ENCODE measurements at places on chromosomes 2 and 18.

GRCh38 chr2:31859959-31860358 is 150.8 kb downstream of the MEMO1 start:
- no peak for DNase-seq

- peak; percentile 6 for DNase-seq
Observed at GRCh38 chr18:7748251-7749007, 181.3 kb downstream of the PTPRM start.

DNA sequence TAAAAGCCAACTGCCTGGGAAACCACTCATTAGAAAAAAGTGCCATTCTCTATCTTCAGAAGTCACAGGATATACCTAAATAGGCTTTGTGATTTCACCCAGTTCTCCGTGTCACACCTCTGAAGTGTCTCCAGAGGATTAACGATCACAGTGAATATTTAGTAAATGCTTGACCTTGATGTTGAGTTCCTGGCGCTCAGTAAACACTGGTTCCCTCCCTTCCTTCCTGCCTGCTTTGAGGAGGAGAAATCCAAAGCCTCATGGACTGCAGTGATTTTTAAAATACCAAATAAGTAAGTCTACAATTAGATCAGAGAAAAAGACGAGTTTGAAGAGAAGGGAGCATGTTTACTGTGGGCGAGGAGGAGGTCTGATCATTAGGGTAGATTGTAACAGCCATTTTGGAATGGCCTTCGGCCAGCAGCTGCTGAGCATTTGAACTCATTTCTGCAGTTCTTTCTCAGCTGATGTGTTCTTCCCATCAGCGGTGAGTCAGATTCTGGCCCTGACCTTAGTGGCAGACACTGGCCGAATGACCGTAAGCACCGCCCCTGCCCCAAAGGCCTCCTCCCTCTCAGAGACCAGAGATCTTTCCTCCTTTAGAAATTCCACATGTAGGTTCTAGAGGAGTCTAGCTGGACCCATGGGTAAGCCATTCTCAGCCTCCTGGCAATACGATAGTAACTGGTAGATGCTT is 62.1 kb upstream of the SLC16A14 start:
- no peak for DNase-seq

DNA sequence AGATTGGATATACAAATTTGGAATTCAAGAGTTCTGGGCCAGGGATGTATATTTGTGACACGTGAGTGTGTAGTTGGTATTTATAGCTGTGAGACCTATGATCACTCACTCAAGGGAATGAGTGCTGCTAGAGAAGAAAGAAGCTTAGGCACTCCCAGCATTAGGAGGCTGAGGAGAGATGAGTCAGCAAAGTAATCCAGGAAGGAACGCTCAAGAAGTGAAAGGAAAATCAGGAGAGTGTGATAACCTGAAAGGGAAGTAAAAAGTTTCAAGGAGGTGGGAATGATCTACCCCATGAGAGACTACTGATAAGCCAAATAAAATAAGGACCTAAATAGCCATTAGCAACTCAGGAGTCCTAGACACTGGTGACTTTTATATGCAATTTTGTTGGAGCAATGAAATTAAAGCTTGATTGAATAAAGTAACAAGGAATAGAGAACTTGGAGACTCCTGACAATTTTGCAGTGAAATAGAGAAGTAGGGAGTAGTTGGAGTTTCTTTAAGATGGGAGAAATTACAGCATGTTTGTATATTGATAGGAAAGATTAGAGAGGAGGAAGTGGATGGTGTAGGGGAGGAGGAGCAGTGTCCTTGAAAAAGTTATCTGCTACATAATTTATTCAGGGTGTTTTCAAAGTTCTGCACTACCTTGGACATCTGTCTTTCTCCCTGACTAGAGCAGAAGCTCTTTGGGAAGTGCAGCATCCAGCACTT is 89.9 kb downstream of the UBE2E3 start:
- no peak for DNase-seq

DNA sequence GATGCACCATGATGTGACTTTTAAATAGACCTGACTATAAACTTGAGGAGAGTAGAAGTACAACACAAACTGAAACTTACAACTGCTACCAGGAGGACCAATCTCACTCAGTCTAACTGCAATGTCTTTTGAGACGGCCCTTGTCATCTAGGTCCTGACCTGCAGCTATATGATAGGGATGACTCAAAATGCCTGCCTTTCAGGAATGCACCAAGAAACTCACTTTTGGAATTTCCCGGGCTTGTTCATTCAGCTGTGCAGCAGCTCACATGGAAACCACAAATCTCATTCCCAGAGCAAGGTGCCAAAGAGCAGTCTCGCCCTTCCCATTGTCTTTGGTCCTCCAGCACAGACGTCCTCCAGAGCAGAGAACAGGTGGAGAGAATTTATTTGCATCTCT is 113.7 kb downstream of the SPOPL start:
- DNase-seq = no peak

GRCh38 chr18:8783335-8783993 is 78.1 kb downstream of the MTCL1 start:
- DNase-seq = no peak

Measured in GDM1 (cell line).